ENCODE measurements at places on chromosomes 6 and 20.

GRCh38 chr20:40291493-40292135, 397.4 kb downstream of the MAFB start:
- DNase-seq = no peak

DNA sequence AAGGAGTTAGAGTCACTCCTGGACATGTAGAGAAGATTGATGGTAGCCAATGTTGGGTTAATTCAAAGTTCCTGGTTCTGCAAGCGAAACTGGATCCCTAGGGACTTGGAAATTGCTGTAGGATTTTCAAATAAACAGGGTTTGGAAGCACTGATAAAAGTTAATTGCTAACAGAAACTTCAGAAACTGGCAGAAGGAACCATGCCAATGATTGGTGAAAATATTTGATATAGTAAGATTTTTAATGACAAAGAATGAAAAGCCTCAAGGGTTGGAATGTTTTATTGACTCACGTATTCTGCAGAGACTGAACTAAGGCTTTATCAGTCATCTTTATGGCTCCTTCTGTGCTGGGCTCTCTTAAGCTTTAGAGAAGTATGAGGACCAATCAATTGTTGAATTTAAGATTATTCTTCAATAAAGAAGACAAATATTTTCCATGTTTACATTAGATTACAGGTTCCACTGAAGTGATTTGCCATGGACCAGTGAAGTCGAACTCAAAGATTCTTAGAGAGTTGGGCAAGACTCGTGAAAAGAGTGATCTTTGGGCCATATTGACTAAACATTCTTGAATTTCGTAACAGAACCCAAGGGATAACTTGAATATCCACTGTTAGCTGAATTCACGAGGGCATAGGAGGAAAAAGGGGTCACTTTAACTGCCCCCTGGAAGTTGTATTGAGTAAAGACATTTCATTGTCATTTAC, 371.4 kb downstream of the HDGFL1 start:
- DNase-seq = no peak

GRCh38 chr6:25257686-25258348, 21.4 kb upstream of the CARMIL1 start:
- DNase-seq = no peak

- no peak for DNase-seq
Observed at GRCh38 chr6:52929321-52930164, 20.0 kb upstream of the GSTA3 start.

- no peak for DNase-seq
Observed at GRCh38 chr6:82074556-82074955, 173.0 kb downstream of the IBTK start.

- no peak for DNase-seq
Observed at GRCh38 chr6:21729431-21729830, 135.9 kb downstream of the SOX4 start.

GRCh38 chr6:72702421-72702820, 80.6 kb downstream of the KCNQ5 start:
- no peak for DNase-seq

- DNase-seq = no peak
Observed at GRCh38 chr6:75486850-75487518, 6.6 kb downstream of the FILIP1 start.

GRCh38 chr6:79453558-79454042, 83.6 kb downstream of the LCA5 start:
- DNase-seq = no peak

- DNase-seq = no peak
Observed at GRCh38 chr6:98041056-98041455, 758.0 kb upstream of the MMS22L start.

DNA sequence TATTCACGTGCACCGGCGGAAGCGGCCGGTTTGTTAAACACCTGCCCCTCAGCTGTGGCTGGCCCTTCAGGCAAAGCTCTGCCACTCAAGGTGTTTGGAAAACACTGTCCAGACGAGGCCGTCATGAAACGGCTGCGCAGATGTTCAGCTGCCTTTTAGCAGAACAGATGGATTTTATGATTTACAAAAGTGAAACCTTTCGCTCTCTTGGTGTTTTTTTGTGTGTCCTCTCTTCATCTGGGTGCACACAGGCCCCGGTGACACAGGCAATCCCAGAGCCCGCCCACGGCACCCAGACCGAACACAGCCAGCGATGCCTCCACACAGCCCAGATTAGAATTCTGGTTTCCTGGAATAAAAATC, 397.0 kb downstream of the SMOC2 start:
- DNase-seq = no peak

- no peak for DNase-seq
Observed at GRCh38 chr6:31559606-31559957, 12.2 kb downstream of the NFKBIL1 start.

GRCh38 chr6:110690106-110690654, 125.1 kb downstream of the CDK19 start:
- no peak for DNase-seq
